ENCODE measurements at places on chromosomes 7 and 10. TPM values are rescaled to one million over a fixed set of nuclear protein-coding genes. Genes with fewer than 3 reads are reported as not detected.

- no peak for DNase-seq
Measured at GRCh38 chr10:92492748-92493240, 81.1 kb downstream of the IDE start.

DNA sequence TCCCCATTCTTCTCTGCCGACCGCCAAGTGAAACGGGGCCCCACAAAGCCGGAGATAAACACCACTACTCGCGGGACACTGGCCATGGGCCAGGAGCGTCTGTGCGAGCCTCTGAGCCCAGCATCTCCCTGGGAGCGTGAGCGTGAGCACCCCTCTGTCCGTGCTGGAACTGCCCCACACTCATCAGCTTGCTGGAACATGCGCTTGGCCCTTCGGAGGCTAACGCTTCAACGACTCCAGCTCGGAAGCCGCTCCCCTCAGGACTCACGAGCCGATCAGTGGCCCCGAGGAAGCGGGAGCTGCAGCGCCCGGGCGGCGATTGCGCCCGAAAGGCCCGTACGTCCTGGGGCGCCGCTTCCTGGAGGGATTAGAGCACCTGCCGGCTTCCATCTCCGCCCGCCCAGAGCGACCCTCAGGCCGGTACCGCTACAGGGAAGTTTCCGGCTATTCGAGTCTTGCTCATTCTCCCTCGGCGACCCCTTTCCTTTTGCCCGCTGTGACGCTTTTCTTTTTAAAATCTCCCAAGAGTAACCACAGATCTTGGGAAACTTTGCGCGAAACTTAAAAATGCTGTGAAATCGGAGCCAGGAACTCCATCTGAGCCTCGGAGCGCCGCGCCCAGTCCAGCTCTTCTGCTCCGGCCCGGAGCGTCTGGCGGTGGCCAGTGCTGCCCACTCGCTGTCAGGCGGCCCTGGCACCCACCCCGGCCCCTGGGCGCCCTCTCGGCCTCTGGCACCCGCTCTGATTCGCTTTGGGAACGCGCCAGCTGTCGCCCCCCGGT lies 1.0 kb downstream of the TLL2 start:
- peak; percentile 79 for DNase-seq

DNA sequence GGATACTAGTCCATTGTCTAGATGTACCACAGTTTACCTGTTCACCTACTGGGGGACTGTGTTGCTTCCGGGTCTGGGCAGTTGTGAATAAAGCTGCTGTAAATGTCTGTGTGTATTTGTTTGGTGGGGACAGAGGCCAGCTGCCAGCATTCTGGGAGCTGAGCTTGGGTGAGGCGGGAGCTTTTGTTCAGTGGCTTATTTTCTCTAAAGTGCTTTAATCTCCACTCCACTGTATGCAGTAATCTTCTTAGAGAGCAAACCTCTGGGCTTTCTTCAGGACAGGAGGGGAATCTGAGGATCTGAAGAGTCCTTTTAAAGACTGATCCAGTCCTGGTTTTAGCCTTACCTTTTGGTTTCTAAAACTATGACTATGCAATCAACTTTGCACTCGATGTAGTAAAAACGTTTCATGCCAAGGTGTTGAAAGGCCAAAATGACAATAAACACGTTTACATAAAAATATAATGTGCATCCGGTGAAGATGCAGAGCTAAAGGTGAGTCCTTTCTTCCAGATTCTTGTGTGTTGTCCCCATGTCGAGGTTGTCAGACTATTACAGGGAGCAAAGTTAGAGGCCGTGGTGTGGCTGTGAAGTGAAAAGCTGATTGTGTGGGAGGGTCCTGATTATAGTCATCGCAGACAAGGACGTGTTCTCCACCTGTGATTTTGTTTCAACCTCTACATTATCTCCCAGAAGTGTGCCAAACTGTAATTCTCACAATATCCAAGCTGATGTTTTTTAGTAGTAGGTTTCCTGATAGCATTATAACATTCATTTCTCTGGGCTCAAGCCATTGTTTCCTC lies 279.8 kb downstream of the CAMK1D start:
- DNase-seq = no peak

Gene PALS2
- 14.1 TPM for total RNA-seq

Gene MCM7
- 35.3 TPM for total RNA-seq

- no peak for DNase-seq
Measured at GRCh38 chr7:44488955-44489354, 1.5 kb downstream of the NUDCD3 start.

- no peak for DNase-seq
Measured at GRCh38 chr7:111998326-111998725, 207.9 kb downstream of the DOCK4 start.

- no peak for DNase-seq
Measured at GRCh38 chr7:116231543-116231942, 21.2 kb downstream of the TES start.

Gene HABP2
- total RNA-seq = not detected

Gene SPRN
- total RNA-seq = 0.71 TPM

Gene MYPN
- 0.50 TPM for total RNA-seq

GRCh38 chr7:66076462-66077329 lies 1.1 kb downstream of the ASL start:
- no peak for DNase-seq

Gene FKBP6
- total RNA-seq = not detected

Gene DENND2A
- 67.3 TPM for total RNA-seq

GRCh38 chr10:90398566-90398965 lies 459.3 kb downstream of the HTR7 start:
- DNase-seq = no peak

- no peak for DNase-seq
Measured at GRCh38 chr7:21128062-21128817, 299.6 kb upstream of the SP4 start.

Gene JMJD1C
- total RNA-seq = 89.1 TPM

DNA sequence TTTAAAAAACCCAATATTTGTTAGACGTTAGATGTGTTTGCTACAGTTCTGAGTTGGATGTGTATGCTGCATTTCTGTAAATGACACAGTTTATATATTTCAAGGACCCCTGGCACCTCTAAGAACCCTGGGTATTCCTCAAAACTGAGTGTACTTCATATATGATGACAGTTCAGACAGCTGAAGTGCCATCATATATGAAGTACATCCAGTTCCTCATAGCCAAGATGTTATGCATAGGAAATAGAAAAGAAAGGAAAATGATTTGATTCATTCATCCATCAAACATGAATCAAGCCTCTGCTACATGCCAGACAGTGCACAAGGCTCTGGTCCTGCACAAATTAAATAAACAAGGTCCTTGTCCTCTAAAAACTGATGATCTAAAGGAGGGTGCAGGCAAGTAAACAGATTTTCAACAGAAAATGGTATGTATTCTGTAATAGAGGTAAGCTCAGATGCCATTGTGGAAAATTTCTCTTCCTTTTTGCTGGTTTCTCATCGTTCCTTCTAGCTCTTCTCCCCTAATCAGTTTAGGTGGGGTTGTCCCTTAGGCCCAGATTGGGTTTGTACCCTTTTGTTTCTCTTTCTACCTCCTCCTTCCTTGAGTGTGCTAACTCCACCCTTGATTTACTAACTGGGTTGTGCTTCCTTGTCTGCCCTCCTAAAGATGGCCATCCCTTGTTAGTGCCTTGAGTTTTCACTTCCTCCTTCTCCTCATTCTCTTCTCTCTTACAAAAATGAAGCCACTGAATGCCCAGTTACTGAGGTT lies 25.3 kb upstream of the SMIM30 start:
- DNase-seq = no peak

GRCh38 chr10:27794157-27794556 lies 48.5 kb upstream of the MKX start:
- no peak for DNase-seq

DNA sequence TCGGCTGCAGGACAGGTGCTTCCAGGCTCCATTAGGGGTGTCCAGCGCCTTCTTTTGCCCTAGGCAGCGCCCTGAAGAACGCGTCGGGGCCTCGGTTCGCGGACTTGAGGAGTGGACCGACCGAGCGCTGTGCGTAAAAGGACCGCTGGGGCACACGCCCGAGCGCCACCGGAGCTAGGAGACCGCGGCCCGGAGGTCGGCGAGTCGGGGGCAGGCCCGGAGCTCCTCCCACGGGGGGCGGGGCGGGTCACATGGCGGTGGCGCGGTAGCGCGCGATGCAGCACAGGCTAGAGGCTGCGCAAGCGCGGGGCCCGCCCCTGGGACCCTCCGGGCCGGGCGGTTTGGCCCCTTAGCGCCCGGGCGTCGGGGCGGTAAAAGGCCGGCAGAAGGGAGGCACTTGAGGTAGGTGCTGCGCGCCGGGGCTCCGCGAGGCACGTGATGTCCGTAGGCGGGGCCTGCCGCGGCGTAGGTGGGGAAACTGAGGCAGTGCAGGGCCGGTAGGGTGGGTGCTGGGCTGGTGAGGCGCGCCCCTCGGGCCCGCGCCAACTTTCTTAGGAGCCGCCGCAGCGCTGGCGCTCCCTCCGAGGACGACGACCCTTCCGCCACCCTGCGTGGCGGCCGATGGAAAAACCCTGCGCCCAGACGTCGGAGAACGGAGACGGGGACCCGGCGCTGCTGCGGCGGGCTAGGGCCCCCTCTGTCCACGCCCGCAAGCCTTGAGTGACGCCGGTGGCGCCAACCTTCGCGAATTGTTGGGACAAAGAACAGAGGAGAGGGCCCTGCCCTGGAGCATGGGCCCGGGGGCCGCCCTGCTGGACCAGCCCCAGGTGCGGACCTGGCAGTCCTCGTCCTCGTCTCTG lies at the start of gene PRXL2A:
TSS of gene PRXL2A (plus strand) at position 310 of the 860 bp plus-strand sequence. CDS start 11,917 bp downstream, outside the sequence.
- DNase-seq = no peak

- DNase-seq = no peak
Measured at GRCh38 chr10:23019633-23020032, 75.7 kb upstream of the MSRB2 start.

Gene CCDC6
- 41.4 TPM for total RNA-seq

Gene CYP3A5
- total RNA-seq = 0.91 TPM

- DNase-seq = no peak
Measured at GRCh38 chr7:137574812-137575211, 231.3 kb upstream of the PTN start.

DNA sequence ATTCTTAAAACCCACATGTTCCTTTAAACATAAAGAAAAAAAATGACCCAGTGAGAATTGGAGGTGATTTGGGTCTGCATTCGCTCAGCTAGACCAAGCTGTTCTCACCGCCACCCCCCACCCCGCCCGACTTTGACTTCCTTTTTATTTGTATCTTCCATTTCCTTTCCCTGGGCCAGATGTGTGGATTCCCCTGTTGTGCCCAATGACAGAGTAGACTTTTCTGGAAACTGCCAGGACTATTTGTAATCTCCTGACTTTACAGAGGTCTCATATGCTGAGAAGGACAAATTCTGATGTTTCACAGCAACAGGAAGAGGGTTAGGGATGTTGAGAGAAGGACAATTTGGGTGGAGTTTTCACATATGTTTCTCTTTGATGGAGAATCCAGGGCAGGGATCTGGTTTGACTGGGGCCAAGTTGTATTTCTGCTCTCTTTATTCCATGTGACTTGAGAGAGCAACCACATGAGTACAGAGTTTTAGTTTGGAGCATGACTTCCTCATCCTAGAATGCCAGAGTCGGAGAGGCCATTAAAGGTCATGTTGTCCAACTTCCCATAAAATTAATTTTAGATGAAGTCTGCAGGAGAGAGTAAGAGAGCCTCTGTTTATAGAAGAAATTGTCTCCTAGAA lies 1023.2 kb downstream of the LRMDA start:
- no peak for DNase-seq

GRCh38 chr7:18648849-18649758 lies 153.6 kb downstream of the HDAC9 start:
- no peak for DNase-seq

DNA sequence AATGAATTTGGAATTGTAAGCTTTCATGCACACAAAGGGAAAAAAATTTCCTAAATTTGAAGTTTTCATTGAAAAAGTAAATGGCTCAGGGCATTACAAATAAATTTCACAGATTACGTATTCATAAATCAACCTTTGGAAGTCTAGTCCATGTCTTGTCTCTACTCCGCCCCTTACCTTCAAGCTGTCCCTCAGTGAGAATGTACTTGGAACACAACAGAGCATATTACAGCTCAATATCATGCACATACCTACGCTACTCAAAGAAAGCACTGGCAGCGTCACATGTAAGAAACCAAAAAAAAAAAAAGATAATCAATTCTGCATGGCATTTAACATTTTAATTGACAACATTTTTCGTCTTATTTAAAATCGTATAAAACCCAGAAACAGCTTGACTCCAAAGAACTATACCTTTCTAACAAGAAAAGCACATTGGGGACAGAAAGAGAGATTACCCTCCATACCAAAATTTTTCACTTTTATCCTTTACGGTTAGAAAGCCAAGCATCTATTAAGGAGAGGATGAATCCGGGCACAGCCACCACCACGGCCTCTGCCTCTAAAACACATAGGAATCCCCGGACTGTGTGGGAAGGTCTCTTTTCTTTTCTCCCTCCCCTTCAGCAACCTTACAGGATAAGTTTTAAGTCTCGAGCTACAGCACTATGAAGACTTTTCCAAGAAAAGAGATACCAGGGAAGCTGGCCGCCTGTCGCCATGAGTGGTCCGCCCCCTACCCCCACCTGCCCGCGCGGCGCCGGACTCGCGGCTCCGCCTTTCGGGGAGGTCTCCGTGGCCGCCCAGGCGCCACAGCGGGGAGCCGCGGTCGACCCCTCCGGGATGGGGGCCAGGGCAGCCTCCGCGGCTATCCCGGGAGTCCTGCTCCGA lies 1.1 kb downstream of the JMJD1C start:
- no peak for DNase-seq

Gene NUTM2A
- total RNA-seq = 2.3 TPM

- DNase-seq = no peak
Measured at GRCh38 chr10:50988792-50989191, 85.5 kb upstream of the PRKG1 start.

GRCh38 chr10:96642973-96643372 lies 56.2 kb upstream of the TM9SF3 start:
- no peak for DNase-seq

Gene SCART1
- total RNA-seq = 0.65 TPM

GRCh38 chr10:35211390-35211789 lies 84.7 kb downstream of the CREM start:
- no peak for DNase-seq

DNA sequence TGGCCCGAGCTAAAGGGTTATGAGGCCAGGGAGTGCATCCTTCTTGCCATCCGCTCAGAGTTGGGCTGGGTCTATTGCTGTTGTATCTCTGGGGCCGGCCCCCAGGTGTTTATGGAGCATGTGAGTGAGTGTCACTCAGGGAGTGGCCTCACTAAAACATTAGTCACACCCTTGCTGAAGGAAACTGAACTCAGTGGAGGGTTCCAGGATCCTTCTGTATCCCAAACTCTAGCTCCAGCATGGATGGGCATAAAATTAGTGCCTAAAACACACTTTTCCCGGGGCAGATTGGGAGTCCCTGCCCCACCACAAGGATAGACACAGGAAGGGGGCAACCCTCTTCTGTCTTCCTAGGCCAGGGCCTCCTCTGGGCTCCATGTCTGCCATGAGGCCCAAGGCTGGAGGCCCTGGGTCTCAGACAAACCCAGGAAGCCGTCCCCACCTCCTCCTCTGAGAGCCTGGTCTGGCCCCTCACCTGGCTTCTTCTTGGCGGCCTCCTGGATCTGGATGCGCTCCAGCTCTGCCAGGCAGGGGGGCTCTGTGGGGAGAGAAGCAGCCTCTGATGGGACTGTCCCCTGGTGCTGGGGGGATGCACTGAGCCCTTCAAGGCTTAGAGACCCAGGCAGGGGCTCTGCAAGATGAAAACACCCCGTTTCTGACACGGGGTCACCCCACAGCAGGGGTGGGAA lies 24.5 kb downstream of the SPOCK2 start:
- no peak for DNase-seq

GRCh38 chr10:78727251-78727650 lies 341.5 kb upstream of the ZMIZ1 start:
- no peak for DNase-seq

GRCh38 chr10:69769395-69769992 lies 32.2 kb upstream of the COL13A1 start:
- DNase-seq = no peak
